Right cardiac atrium (tissue), 5 donors: ENCODE measurements at places on chromosomes 6 and 20. TPM values are rescaled to one million over a fixed set of nuclear protein-coding genes. Genes with fewer than 3 reads are reported as not detected.

GRCh38 chr20:63968136-63968927 lies 1.4 kb downstream of the ZNF512B start:
- DNase-seq: no peak

GRCh38 chr6:90026216-90026615 lies 131.9 kb downstream of the GJA10 start:
- no peak for DNase-seq

- DNase-seq: no peak
Observed at GRCh38 chr6:50076431-50076830, 26.7 kb upstream of the DEFB112 start.

DNA sequence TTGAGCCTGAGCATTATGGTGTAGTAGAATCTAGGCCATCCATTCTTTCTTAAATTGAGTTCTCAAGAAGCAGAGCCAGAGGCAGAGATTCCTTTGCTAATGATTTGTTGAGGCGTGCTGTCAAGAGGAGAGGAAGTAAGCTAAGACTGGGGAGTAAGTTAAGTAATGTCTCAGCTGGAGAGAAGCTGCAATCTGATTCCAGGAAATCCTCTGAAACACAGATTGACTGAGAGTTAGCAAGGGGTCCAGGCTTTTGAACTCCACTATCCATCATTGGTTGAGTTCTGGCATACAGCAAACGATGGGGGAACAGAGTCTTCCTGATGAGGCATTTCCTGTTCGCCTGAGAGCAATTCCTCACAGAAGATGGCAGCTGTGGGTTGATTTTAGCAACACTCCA lies 207.4 kb upstream of the RAB32 start:
- no peak for DNase-seq

Gene SPEF1
- total RNA-seq: not detected

Gene C20orf144
- not detected for total RNA-seq

Gene SOBP
- 20.6 TPM for total RNA-seq
